OCI-M1 (cell line): ENCODE measurements at places on chromosomes 5 and 9.

DNA sequence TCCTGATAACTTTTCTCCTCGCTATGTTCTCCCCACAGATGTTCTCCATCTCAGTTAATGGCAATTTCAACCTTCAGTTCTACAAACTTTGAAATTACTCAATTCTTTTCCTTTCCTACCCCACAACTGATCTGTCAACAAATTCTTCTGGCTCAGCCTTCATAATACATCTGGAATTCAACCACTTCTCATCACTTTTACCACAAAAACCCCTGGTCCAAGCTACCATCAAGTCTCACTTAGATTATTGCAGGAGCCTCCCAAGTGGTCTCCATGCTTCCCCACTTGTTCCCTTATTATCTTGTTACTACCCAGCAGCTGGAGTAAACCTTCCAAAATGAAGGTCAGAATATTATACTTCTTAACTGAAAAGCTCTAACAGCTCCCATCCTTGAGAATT is 110.1 kb downstream of the FBN2 start:
- DNase-seq = no peak

- peak; percentile 34 for DNase-seq
These were observed 2.1 kb downstream of the GTF3C4 start for GRCh38 chr9:132672413-132672690.

GRCh38 chr5:107337281-107337680 is 333.5 kb downstream of the EFNA5 start:
- DNase-seq = no peak

DNA sequence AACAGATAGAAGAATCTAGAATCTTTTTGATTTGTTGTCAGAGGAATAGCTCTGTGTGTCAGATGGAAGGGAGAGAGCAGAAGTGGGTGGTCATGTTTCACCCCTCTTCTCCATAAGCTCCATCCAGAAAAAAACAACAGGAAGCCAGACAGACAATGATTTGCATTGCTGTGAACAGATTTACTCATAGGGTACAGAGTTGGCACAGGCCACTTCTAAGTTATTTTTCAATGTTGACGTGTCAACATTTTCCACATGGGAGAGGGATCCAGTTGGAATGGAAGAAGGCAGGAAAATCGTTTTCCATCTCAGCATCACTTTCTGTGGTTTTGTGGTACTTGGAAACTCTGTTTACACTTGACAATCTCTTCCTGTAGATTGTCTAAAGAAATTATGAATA is 86.7 kb downstream of the INSYN2B start:
- no peak for DNase-seq

DNA sequence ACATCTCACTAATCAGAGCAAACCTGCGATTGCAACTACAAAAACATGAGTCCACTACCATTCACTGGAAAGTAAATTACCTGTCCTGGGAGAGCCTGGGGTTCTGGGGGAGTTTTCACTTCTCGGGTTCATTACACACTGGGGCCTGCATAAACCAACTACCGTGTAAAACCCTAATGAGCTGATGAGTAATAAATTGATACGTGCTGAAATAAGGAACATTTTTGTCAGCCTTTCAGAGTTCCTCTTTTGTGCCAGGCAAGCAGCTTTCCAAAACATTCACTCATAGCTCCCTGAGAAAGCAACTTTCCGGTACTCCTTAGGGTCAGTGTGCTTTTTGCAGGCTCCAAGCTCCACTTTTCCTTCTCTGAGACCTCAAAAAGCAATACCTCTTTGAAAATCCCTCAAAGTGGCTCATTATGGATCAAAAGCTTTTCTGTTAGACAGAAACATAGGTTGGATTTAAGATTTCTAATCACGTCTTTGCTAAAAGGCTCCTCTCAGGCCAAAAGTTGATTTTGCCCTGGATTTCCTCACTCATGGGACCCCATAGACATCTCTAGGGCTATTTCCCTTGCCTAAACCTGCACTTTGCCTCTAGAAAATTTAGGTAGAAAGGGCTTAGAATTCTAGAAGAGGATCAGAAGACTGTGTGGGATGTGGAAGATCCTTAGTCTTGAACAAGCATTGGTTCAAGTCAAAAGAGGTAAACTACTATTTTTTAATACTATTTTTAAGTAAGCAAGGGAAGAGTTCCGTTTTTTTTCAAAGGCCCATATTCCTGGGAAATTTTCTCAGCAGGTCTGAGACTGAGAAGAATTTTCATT is 74.8 kb downstream of the ST8SIA4 start:
- DNase-seq = peak; percentile 16

DNA sequence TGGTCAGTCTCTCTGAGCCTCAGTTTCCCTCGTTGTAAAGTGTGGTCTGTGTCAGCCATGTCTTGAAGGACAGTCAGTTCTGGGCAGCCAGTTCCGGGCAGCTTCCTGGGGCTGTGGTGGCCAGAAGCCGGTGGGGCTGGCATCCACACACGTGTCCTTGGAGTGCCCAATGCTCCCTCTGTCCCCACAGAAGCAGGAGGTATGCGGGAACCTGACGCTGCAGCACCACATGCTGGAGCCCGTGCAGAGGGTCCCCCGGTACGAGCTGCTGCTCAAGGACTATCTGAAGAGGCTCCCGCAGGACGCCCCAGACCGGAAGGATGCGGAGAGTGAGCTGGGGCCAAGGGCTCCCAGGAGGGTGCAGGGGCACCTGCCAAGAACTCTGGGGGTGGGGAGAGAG is 48.4 kb upstream of the SUSD3 start:
- no peak for DNase-seq

DNA sequence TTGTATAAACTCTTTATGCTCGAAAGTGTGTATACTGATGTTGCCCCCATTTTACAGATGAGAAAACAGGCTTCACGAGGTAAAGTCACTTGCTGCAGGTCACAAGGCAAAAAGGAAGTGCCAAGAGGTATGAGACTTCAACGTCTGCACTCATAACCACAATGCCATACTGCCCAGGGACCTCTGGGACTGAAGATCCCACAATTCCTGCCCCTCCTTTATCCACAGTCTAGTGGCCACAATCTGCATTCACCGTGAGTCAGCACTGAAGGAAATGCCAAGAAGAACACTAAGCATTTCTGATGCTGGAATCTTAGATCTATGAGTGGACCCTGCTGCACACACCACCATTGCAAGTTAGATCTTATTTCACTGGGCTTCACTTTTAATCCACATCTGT is 37.3 kb downstream of the MED27 start:
- peak; percentile 55 for DNase-seq

DNA sequence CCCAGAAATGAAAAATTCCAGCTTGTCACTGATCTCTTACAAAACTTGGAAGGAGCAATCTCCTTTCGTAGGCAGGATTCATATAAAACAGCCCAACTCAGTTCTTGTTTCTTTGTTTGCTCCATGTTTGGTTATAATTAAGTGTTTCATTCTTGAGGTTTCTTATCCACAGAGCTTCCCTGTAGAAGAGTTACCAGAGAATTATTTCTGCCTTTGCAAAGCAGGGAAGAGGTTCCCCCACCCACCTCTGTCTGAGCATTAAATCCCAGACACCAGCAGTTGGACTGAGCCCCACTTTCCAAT is 34.1 kb upstream of the RAI14 start:
- no peak for DNase-seq

DNA sequence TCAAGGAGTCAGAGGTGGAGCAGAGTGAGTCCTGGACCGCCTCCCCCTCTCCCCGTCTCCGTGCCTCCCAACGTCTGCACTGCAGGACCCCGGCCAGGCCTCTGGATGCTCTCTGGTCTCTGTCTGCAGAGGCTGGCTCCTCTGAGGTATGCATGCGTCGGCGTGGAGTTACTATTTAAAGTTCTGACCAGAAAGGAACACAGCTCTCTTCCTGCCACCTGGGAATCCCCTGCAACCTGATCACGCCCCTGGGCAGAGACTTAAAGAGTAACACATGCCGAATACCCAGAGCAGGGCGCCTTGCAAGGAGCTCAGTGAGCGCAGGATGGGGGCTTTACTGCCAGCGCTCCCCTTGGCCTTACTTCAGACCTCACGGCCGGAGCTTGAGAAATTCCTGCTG is 16.0 kb downstream of the ANXA6 start:
- no peak for DNase-seq

- DNase-seq = peak; percentile 42
These were observed 26.1 kb downstream of the AP3B1 start for GRCh38 chr5:78268356-78268755.

DNA sequence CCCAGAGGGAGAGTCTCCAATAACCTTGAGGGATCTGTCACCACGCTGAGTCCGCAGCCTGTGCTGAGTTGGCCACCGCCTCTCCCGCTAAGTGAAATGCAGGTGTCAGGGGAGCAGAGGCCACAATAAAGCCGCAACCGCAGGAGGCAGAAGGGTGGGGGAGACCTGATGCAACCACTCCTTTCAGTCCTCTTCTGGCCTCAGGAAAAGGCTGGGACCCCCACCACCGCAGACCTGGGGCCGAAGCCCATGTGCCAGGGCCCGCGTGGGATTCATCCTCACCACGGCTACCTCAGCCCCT is 576 bp downstream of the MAP1B start:
- no peak for DNase-seq

- no peak for DNase-seq
These were observed 135.2 kb downstream of the AOPEP start for GRCh38 chr9:94861589-94862272.

GRCh38 chr5:68484307-68485068 is 268.9 kb downstream of the PIK3R1 start:
- no peak for DNase-seq

DNA sequence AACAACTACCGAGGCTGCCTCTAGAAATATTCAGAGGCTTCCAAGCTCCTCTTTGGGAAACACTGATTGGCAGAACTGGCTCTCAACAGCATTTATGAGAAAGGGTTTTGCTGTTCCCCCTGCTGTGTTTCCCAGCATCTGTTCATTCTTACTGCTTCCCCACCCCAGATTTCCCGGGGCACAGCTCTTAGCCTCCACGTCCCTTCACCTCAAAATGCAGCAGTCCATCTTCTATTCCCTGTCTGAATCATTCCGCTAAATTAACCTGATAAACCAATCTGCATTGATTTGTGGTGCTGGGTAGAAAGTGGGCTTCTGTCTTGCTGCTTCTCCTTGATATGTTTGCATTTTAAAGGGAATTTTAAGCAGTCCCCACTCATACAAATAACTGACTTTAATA is 67.4 kb downstream of the PLK2 start:
- DNase-seq = no peak

DNA sequence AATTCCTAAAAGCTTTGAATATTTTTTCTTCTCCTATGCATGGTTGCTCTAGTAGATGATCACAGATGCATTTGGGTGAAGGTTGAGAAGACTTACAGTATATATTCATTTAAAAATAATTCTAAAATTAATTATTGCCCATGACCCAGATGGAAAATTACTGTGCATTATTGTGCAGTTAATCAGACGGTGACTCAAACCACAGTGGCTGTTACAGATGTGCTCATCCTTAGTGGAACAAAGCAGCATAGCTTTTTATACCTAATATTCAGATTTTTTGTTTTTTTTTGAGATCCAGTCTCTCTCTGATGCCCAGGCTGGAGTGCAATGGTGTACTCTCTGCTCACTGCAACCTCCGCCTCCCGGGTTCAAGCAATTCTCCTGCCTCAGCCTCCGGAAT is 10.7 kb downstream of the OR2V1 start:
- no peak for DNase-seq

DNA sequence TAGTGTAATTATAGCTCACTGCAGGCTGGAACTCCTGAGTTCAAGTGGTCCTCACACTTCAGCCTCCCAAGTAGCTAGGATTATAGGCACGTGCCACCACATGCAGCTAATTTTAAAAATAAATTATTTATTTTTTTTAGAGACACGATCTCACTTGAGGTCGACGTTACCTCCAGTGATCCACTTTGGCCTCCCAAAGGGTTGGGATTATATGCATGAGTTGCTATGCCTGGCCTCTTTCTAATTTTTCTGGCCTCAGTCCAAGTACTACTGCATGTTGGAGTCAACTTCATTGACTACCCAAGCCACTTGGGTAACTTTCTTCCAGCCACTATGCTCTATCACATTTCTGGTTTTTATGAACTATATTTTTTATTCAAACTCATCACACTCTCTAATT is 148.3 kb downstream of the EFNA5 start:
- DNase-seq = no peak

DNA sequence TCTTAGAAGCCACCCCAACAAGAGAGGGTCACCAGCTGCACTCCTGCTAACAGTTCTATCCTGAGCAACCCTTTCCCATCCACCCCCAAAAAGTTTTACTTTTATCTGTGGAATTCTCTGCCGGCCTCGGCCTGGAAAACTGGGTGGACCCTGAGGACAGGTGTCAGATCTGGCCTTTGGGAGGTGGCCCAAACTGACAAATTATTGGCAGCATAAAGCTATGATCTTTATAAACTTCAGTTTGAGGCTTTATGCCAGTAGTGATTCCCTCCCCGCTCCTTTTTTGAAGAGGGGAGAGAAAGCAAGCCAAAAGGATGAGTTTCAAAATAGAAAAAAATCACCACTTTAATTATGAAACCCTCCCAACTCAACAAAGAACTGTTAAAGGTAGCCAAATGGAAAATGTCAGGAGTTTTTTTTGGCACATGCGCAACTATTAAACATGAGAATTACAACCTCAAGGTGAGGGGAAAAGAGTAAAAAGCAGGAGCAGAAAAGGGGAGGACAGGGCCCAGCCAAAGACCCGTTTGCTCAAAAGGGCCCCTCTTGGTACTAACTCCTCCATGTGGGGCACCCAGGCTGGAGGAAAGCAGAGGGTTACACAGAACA is 49.4 kb downstream of the FBXW11 start:
- DNase-seq = no peak

DNA sequence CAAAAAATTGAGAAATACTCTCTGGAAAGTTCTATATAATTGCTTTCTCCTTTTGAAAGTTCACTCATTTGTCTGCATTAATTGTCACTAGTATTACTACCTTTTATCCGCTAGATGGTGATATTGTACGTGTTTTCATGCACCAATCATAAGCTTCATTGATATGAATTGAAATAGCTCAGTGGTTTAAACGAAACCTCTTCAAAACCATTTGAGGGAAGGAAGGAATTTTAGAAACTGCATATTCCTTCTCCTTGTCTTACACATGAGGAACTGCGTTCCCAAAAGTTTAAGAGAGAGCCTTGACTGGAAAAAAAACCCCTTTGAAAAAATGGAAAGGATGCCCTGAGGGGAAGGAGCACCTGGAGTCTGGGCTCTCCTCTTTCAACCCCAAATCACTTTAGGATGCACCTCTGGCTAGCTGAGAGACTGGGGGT is 98.6 kb downstream of the YTHDC2 start:
- DNase-seq = peak; percentile 3

DNA sequence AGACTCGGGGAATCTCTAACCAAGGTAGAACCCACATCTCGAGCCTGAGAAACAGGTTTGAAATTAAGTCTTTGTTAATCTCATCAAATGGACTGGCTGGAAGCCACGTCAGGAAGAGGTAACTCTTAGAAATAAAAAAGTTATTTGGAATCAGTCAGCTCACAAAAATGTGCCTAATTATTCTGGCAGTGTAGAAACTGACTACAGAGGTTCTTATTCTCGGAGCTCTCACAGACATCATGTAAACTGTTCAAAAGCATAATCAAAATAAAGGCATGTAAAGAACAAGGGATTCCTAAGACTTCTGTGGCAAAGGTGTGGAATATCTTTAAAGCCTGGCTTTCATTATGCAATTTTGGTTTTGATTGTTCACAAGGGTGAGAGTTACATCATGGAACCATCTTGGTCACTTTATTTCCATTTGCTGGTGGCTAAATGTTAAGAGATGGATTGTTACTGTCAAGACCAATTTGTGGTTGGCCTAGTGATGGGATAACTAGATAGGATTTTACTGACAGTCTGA is 85.1 kb downstream of the OTULIN start:
- DNase-seq = no peak

GRCh38 chr9:91519520-91520277 is 96.1 kb upstream of the NFIL3 start:
- DNase-seq = no peak
